Gastroesophageal sphincter (tissue), 4 donors: ENCODE measurements at places on chromosomes 1 and 21.

- ATAC-seq = no peak
Measured at GRCh38 chr1:248837045-248837780, 811 bp upstream of the ZNF672 start.

DNA sequence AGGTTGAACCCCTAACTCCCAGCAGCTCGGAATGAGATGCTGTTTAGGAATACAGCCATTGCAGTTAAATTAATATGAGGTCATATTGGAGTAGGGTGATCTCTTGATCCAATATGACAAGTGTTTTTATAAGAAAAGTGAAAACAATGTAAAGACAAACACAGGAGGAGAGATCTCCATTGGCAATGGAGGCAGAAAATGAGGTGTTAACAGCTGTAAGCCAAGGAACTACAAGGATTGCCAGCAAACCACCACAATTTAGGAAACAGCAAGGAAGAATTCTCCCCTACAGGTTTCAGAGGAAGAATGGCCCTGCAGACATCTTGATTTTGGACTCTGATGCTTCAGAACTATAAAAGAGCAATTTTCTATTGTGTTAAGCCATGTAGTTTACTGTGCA is 774.3 kb downstream of the MRPL39 start:
- no peak for ATAC-seq

- ATAC-seq = no peak
Measured at GRCh38 chr1:63405021-63405420, 37.6 kb downstream of the ALG6 start.

DNA sequence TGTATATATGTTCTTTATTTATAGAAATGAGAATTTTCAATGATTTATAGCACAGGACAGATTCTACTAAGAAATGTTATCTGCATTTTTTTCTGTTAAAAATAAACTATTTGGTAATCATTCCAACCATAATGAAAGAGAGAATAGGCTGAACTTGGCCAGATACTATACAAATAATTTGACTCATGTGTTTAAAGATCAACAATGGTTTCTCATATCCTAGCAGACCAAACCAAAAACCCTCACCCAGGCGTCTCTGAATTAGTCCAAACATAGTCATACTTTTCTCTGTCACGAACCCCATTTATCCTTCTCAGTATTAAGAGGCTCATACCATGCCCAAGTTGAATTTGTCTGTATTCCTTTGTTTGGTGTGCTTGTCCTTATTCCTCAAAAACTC is 40.3 kb downstream of the RPE65 start:
- ATAC-seq = no peak

DNA sequence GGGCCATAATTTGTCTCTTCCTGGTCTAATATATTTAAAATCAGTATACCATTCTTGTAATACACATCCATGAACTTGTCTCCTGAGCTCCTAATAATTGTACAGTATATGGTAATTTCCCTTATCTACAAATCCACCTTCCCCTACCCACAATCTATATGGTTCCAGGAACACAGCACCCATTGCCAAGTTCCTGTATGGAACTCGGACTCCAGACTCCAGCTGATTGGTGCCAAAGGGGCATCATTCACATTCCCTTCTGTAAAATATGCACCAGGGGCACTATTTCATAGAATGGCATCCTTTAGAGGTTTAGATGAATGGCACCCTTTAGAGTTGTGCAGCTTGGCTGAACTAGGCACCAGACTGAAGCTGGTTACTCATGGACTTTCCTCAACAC is 58.8 kb upstream of the ZSWIM5 start:
- ATAC-seq = no peak
